ENCODE measurements at places on chromosomes 16 and 17.
A peak's percentile ranks its signal among the peaks of the same experiment; 100 is the strongest.

DNA sequence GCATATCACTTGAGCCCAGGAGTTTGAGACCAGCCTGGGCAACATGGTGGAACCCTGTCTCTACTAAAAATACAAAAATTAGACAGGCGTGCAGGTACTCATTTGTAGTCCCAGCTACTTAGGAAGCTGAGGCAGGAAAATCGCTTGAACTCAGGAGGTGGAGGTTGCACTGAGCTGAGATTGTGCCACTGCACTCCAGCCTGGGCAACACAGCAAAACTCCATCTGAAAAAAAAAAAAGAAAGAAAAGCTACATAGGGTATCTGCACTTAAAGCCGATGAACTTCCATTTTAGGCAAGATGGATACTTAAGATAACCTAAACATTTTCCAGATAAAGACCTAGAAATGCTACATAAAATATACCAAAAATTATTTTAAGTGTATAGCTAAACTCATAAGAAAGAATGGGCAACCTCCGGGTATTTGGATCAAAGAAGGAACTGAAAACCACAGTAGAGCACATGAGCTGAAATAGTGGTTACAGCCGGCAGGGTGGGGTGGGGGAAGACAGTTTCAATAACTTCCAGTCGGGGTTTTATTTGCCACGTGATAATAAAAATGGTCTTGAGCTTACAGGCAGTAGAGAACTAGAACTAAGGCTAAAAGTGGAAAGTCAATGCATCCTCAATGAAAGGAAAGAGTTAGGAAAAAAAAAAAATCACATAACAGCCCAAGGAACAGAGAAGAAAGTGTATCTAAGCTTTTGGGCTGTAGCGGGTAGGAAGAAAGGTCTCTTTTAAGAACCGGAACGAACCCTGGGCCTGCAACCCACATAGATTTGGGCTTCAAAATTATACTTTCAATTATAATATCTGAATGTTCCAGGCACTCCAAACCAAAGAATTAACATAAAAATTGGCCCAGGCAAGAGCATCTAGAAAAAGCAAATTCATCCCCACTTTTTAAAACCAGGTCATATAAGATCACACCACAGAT is 53.1 kb downstream of the CFDP1 start:
- DNase-seq = no peak

GRCh38 chr16:14470788-14471187 is 159.3 kb downstream of the PARN start:
- DNase-seq = no peak

GRCh38 chr17:77546772-77547241 is 406.0 kb downstream of the SEC14L1 start:
- DNase-seq = peak; percentile 65

- DNase-seq = no peak
Measured at GRCh38 chr16:89119166-89119621, 25.5 kb downstream of the ACSF3 start.

DNA sequence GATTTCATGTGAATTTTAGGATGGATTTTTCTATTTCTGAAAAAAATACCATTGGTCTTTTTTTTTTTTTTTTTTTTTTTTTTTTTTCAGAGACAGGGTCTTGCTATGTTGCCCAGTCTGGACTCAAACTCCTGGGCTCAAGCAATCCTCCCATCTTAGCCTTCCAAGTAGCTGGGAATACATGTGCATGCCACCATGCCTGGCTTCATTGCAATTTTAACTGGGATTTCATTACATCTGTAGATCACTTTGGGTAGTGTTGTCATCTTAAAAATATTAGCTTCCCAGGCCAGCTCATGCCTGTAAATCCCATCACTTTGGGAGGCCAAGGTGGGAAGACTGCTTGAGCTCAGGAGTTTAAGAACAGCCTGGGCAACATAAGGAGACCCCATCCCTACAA is 54.8 kb downstream of the TOM1L2 start:
- DNase-seq = no peak

GRCh38 chr17:18259621-18260331 is 686 bp upstream of the MIEF2 start:
- no peak for DNase-seq

DNA sequence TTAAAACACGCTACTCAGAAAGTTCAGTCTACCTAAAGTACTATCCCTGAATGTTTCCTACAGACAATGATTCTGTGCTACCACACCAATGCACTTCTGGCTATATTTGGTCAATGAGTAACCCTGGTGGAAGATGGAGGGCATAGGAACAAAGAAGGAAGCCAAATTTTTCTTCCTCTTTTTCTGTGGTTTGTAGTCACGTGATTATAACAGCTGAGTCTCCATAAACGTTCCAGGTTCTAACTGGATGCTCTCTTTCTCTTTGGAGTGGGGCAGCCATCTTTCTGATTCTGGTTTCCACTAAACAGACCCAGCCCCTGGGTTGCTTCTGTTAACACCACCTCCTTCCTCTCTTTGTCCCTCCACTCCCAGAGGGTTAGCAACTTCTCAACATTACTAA is 274.9 kb downstream of the CDH11 start:
- DNase-seq = no peak

- no peak for DNase-seq
Measured at GRCh38 chr17:60321336-60322055, 70.4 kb downstream of the USP32 start.

DNA sequence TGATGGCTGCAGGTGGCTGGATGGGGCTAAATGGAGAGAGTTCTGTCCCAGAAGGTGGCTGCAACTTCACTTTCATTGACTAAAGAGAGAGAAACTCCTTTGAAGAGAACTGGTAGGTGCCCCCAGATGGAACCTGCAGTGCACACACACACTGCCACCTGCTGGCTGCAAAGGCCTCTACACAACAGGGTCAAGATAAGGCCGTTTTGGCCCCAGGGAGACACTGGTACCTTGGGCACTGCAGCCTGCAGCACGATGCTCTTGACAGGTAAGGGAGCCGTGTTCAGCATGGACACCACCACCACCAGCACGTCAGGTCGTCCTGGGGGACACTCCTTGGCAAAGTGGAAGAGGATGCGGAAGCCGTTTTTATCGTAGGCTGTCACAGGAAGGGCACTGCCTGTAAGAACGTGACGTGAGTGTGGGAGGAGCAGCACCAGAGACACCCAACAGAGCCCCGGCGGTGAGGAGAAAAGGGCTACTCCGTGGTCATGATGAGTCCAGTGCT is 22.7 kb downstream of the GGA3 start:
- peak; percentile 87 for DNase-seq

- no peak for DNase-seq
Measured at GRCh38 chr16:19481296-19481695, 40.6 kb downstream of the GDE1 start.

GRCh38 chr16:54341892-54342776 is 55.5 kb upstream of the IRX3 start:
- DNase-seq = no peak

All from iPS-NIHi11 (cell line).